Thymus (tissue), 14 donors: ENCODE measurements at places on chromosomes 7 and 10. TPM values are rescaled to one million over a fixed set of nuclear protein-coding genes. Genes with fewer than 3 reads are reported as not detected.

GRCh38 chr7:40175725-40176510 is 41.1 kb downstream of the SUGCT start:
- no peaks in the 10 kb centered on the region for H3K36me3 ChIP-seq
- no peak overlapping the region for H3K4me3 ChIP-seq
- H3K27ac ChIP-seq = no peak overlapping the region

DNA sequence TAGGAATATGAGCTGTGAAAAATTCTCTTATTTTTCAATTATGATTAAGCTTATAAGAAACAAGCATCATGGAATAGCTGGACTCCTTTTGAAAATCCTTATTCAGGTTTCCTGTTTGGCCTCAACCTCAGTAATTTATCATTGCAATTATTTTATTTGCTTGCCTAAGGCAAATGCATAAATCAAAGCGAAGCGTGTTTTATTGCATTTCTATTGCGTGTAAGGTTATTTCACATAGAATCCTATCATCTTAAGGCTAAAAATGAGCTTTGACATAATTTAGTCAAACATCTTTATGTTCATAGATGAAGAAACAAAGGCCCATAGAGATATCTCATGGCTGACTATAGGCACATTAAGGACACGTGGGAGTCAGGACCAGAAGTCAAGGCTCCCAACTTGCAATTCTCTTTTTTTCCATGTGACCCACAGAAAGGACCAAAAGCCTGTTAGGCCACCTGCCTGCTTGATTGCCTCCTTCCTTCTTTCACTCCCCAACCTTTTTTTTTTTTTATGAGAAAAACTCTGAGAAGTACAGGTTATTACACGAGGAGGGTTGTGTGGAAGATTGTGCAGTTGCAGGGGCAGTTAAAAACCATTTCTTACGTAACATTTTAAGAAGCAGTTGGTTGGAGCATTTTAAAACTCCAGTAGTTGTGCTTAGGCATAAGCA is 261.0 kb downstream of the HDAC9 start:
- no peak overlapping the region for H3K27ac ChIP-seq
- H3K4me1 ChIP-seq = no peaks in the 10 kb centered on the region
- no peak overlapping the region for H3K4me3 ChIP-seq
- H3K36me3 ChIP-seq = no peaks in the 10 kb centered on the region
- H3K27me3 ChIP-seq = no peaks in the 10 kb centered on the region

DNA sequence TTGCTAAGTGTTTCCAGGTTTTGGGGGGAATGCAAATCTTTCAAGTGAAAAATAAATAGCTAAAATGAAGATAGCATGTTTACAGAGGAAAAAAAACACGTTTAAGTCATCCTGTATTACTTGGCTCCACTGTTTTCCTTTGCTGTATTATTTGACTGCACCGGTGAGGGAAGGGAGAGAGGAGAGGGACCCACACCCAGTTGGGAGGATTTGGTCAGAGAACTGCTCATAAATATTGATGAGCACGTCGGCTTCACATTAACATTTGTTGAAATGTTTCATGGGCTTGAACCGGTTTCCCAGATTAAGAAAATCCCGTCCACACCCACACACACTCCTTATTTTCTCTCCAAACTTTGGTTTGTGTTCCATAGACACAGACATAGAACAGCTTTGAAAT is 493.8 kb upstream of the MGMT start:
- no peak overlapping the region for H3K27ac ChIP-seq
- H3K4me3 ChIP-seq = no peak overlapping the region
- no peaks in the 10 kb centered on the region for H3K27me3 ChIP-seq
- H3K4me1 ChIP-seq = no peaks in the 10 kb centered on the region
- no peaks in the 10 kb centered on the region for H3K36me3 ChIP-seq
- DNase-seq = no peak

- H3K4me1 ChIP-seq = peaks cover 5% of the 10 kb centered on the region
- H3K36me3 ChIP-seq = no peaks in the 10 kb centered on the region
- H3K4me3 ChIP-seq = no peak overlapping the region
- H3K27me3 ChIP-seq = no peaks in the 10 kb centered on the region
These were observed 165.0 kb upstream of the ASAH2 start for GRCh38 chr10:50416181-50416824.

GRCh38 chr7:81467964-81468363 is 301.9 kb downstream of the HGF start:
- no peak overlapping the region for H3K27ac ChIP-seq
- no peaks in the 10 kb centered on the region for H3K4me1 ChIP-seq
- no peak for DNase-seq
- no peaks in the 10 kb centered on the region for H3K27me3 ChIP-seq
- no peak overlapping the region for H3K4me3 ChIP-seq
- H3K36me3 ChIP-seq = no peaks in the 10 kb centered on the region

DNA sequence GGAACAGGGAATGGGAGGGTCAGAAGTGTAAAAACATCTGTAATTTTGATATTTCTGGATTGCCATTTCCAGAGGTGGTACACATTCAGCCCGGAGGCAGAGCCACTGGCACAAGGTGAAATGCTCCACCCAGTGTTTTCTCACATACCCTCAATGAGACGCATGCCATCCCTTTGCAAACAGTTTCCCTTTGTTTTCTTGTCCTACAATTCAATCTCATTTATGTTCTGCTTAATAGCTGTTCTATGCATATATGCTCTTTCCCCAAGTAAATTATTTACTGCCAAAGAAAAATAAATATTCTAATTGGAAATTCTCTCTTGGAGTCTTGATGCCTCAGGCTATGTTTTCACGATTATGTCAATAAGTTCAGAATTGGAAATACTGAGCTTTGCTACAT is 369.7 kb upstream of the AKR1E2 start:
- DNase-seq = no peak
- H3K27ac ChIP-seq = no peak overlapping the region
- H3K27me3 ChIP-seq = peaks cover 6% of the 10 kb centered on the region
- no peaks in the 10 kb centered on the region for H3K36me3 ChIP-seq
- H3K4me3 ChIP-seq = no peak overlapping the region

GRCh38 chr7:131745390-131746248 is 189.2 kb upstream of the PODXL start:
- H3K27me3 ChIP-seq = no peaks in the 10 kb centered on the region
- no peak for DNase-seq
- H3K27ac ChIP-seq = no peak overlapping the region
- H3K4me3 ChIP-seq = no peak overlapping the region
- no peaks in the 10 kb centered on the region for H3K4me1 ChIP-seq

Gene IDI2
- not detected for total RNA-seq
